ENCODE measurements at places on chromosomes 3 and 15. TPM values are rescaled to one million over a fixed set of nuclear protein-coding genes. Genes with fewer than 3 reads are reported as not detected.
A peak's percentile ranks its signal among the peaks of the same experiment; 100 is the strongest.

Gene SERPINI2
- 1.1 TPM for polyA plus RNA-seq

Gene LMAN1L
- polyA plus RNA-seq = not detected

Gene OR5K2
- 0.53 TPM for polyA plus RNA-seq

Gene CLDN16
- polyA plus RNA-seq = 51.8 TPM

Gene KLHL6
- 0.94 TPM for polyA plus RNA-seq

Gene ZXDC
- 31.6 TPM for polyA plus RNA-seq

GRCh38 chr15:30872341-30872748, 31.4 kb upstream of the FAN1 start:
- no peak for DNase-seq

DNA sequence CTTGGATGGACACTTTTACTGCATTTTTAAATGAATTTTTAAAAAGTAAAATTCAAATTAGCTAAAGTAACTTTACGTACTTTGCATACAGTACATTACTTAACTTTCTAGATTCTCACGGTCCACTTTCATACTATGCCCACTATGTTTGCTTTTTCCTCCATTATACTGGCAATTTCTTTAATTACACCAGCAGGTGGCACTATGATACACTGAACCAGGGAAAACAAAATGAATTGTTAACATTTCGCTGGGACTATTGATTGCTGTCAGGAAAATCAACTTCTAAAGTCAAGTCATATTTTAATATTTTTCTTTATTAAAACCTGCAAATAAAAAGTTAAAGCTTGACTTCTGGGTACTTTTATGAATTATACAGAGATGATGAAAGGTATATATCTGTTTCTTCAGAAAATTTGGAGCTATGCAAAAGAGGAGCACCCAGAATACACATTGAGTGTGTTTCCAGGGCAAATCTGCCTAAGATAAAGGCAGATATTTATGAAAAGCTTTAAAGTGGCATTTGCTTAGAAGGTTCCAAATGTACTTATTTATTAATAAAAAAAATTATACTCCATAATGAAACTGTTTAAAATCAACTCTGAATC, 21.8 kb upstream of the POU1F1 start:
- DNase-seq = peak; percentile 19

- no peak for DNase-seq
Observed at GRCh38 chr3:99648516-99648915, 10.1 kb downstream of the COL8A1 start.

- DNase-seq = no peak
Observed at GRCh38 chr3:169827712-169828111, 15.0 kb upstream of the LRRC34 start.

DNA sequence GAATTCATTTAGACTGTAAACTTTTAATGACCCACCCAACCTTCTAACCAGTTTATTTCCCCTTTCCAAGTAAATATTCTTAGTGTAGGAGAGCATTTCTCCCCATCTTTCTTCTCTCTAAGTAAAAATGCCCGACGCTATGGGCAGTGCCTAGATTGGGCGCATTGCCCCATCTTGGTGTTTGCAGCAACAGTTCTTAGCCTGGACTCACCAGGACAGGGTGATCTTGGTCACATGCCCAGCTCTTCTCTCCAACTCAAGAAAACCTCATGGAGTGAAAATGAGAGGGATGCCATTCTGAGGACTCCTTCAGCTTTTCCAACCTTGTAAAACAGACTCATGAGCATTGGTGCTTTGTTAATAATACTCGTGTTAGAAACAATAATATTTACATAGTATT, 76.7 kb downstream of the GHSR start:
- no peak for DNase-seq

DNA sequence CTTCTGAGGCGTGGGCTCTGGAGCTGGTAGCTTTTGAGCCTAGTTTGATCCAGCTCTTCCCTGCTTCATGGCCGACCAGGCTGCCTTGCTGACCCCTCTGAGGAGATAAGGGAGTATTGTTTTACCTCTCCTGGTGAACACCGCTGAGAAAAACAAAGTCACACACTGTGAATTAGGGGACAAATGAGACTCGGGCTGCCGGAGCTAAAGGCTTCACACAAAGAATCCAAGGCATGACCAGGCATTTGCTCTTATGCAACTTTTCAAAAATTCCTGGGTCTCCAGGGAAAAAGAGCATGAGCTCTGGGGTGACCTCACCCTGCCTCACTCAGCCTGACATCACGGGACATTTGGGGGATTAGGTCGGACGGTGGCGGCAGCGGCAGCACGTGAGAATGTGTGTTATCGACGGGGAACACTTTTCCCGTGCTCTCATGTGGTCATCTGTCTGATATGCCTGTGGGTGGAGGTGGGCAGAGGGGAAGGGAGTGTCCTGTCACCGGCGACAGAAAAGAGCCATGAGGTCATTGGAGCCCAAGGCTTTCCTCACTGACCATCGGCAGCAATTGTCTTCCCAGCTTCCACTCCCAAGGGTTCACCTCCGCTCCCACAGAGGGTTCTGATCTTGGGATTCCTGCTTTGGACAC, 61.0 kb downstream of the TMEM44 start:
- no peak for DNase-seq

DNA sequence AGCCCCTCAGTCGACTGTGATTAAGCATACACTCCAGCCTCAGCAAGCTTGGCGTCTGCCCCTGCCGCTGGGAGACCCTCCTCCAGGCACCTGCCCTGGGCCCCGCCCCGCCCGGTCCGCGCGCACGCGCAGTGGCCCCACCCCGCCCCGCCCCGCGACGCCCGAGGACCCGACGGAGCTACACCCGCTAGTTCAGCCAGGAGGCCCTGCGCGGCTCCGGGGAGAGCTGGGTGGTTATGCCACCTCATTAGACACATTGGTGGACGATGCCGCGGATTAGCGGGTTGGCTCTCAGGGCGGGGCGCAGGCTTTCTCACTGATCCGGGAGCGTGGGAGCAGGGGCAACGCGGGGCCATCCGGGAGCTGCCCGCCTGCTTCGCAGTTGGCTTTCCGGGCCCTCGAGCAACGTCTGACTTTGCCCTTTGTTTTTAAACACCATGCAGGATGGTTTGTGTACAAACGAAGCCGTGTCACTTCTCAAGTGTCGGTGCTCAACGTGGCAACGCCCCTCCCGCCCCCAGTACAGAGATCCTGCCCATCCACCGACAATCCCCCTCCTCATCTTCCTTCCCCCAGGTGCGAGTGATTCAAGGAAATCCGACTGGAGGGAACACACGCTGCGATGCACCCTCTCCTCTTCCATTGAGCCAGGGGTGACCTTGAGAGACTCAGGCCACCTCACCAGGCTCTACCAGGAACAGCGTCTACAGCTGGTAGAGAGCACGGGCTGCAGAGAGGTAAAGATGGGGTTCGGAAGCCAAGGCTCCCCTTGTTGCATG, 109.3 kb downstream of the SHQ1 start:
- no peak for DNase-seq

GRCh38 chr15:40098489-40099261, 10.0 kb downstream of the BMF start:
- peak; percentile 75 for DNase-seq

GRCh38 chr15:63517628-63518027, 13.2 kb downstream of the USP3 start:
- DNase-seq = no peak

GRCh38 chr3:179421500-179421899, 29.8 kb downstream of the GNB4 start:
- DNase-seq = no peak

GRCh38 chr3:194364314-194364651, 5.3 kb downstream of the LRRC15 start:
- DNase-seq = no peak

- no peak for DNase-seq
Observed at GRCh38 chr15:25844981-25845680, 18.0 kb downstream of the ATP10A start.

GRCh38 chr3:52447512-52448355, 2.8 kb upstream of the SEMA3G start:
- no peak for DNase-seq

GRCh38 chr15:58212909-58213526, 74.8 kb downstream of the AQP9 start:
- peak; percentile 36 for DNase-seq

DNA sequence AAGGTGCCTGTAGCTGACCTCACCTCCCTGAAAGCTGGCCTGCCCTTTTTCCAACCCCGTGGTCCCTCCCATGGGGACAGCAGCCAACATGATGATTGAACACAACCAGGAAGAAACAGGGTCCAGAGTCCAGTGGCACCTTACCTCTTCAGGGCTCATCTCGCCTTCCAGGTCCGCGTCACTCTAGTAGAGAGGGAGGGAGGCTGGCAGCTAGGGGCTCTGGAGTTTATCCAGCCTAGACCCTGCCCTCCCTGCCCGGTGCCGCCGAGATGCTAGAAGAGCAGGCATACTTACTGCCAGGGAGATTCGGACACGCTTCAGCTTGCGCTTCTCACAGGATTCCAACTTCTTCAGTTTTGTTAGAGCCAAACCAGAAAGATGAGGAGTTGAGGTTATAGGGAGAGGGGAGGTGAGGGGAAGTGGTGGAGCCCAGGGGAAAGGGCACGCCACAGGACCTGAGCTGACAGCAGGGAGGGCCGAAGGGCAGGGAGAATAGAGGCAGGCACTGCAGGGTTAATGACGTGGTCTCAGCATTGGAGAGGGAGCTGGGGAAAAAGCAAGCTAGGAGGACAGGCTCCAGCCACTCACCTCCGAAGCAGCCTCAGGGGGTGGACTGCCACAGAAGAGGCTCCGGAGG, 9.1 kb downstream of the CLCN2 start:
- DNase-seq = no peak

DNA sequence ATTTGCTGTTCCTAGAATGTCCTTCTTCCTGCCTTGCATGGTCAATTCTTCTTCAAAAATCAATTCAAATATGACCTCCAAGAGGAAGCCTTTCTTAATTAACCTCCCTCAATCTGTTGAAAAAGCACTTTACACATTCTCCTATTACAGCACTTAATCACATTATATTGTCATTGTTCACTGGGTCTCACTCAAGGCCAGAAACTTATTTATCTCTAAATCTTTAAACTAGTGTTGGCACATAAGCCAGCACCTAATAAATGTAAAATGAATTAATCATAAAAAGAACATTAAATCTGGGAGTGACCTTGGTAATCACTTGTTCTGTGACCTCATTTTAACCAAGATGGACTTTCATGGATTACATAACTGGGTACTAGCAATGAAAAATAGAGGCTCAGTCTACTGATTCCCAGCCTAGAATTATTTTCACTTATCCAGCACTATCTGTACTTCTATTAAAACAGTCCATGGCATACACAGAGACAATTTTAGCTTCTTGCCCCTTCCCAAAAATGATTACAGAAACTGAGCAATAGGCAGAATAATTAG, 22.1 kb downstream of the MSL2 start:
- DNase-seq = no peak

- DNase-seq = no peak
Observed at GRCh38 chr3:12455740-12456139, 28.5 kb upstream of the TSEN2 start.

DNA sequence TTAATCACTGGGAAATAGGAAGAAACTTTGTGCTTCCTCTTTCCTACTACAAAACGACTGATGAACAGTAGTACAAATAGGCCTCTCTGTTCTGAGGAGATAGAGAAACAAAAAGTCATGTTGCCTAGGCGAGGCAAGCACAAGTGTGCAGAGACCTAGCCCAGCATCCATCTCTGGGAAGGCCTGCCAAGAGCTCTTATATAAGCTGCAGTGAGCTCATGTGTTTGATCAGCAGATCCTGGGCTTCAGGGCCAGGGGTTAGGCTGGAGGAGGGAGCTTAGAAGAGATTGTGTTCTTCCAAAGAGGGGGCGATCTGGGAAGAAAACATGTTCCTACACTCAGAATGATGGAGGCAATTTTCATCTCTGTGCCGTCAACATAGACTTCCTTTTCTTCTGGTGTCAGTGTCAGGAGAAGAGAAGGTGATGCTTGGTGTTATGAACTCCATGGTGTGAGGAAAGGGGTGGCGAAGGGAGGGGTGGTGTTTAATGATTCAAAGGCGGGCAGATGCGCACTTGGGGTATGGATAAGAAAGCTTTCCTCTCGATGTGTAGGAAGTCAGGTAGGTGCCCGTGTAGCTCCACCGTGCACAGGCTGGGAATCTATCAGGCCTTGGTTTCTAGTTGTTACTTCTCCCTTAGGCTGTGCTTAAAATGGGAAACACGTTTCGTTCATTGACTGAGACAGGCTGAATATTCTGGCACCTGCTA, 29.5 kb upstream of the ETV5 start:
- DNase-seq = no peak

DNA sequence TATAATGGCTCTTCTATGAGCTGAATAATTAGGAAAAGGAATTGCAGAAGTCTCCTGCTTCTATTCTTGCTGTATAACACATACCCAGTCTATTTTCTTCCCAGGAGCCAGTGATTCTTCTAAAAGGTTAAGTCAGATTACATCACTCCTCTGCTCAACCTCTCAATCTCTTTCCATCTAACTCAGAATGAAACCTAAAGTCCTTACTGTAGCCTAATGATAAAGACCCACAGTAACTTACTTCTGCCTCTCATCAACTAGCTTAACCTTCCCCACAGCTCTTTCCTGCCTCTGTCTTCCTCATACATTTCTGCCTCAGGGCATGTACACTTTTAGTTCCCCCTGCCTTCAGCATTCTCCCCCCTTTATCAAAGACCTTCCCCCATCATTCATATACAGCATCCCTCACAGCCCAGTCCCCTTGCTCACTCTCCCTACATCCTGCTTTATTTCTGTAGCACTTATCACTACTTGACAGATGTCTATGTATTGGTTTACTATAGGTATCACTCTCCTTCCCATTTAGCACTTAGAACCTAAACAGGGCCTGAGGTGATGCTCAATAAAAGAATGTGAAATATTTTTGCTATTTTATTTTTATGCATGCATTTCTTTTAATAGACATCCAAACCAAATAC, 28.5 kb upstream of the CMTM6 start:
- no peak for DNase-seq

- no peak for DNase-seq
Observed at GRCh38 chr3:47008234-47008796, 28.8 kb downstream of the NBEAL2 start.

DNA sequence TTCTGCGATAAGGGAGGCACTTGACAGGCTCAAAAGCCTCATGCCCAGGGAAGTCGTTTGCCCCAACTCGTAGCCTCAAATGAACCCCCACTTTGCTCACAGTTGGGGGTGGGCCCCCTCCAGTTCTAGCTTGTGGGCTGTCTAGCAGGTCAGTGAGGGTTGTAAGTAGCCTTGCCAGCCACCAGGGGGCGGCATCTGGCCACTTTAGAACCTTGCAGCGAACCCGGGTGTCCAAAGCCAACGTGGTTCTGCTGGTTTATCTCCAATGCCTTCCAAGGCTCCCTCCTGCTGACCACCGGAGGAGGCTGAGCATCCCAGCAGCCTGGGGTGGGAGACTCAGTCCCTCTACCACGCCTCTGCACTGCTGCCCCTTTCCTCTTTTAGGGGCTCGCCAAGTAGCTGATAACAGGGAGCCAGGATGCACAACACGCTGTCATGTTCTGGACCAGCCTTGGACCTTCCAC, 9.2 kb upstream of the RBSN start:
- peak; percentile 56 for DNase-seq

DNA sequence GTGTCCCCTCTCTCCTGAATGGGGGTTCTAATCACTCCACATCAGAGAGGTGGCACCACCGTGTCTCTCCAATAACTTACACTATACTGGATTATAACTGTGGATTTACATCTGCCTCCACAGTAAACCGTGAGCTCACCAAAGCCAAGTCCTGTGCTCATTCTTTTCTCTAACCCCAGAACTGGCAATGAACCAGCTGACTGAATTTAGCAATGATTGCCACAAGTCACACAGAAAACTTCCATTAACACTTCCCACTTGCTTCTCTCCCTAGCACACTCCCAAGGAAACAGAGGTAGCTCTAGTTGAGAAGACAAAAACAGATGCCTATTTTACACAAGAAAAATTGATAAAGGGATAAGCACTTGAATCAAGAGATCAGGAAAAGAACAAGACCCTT, 361.3 kb downstream of the ULK4 start:
- no peak for DNase-seq

GRCh38 chr3:139465636-139466035, 10.7 kb downstream of the RBP2 start:
- no peak for DNase-seq
